ENCODE measurements at places on chromosomes 4 and X.

- DNase-seq: no peak
Observed at GRCh38 chrX:123906557-123907316, 46.9 kb downstream of the XIAP start.

DNA sequence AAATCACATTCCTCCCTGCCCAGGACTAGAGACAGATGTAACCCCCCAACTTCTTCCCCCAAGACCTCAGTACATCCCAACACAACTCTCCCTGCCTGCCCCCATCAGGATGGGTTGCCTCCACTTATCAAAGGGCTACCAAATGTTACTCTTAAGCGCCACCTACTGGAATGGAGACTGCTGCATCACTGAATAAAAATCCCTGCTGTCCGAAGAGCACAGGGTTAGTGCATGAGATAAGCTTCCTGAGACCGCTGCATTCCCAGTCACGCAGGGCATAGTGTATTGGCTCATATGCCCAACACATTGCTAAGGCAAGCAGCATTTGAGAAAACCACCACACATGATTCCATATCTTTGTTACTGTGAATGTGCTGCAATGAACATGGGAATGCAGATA lies 544.5 kb downstream of the PPP4R3C start:
- DNase-seq: no peak

GRCh38 chr4:48570646-48571220 lies 80.7 kb downstream of the ZAR1 start:
- DNase-seq: no peak

DNA sequence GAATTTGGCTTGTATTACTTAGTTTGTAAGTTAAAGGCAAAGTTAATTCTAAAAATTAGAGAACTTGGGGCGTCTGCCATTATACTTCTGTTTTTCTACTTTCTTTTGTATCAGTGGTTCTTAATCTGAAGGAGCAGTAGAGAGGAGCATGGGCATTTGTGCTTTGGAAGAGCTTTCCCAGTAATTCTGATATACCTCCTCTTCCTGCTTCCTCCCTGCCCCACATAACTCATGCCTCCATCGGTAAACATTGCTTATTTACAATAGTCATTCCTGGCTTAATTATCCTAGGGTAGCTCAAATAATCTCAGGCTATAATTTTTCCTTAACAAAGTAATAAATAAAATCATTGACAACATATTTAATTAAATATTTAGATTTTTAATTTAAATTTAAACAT lies 37.1 kb upstream of the SPARCL1 start:
- no peak for DNase-seq

DNA sequence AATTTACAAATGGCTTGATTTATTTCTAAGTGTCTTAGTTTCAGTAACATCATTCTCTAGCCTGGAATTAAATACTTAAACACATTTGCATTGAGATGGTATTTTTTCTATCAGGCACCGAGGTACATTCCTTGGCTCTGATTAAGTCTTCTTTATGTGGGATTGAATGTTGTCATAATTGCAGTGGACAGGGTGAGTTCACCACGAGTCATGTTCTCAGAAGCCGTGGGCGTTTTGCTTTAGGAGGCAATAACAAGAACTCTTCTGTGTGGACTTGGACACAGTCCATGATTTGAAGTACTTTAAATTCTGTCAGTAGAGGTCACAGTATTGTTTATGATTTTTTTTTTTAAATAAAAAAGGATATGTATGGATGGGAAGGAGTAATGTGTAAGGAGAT lies 57.1 kb upstream of the EFHC2 start:
- peak; percentile 39 for DNase-seq

- DNase-seq: no peak
Observed at GRCh38 chr4:6910340-6910959, 824 bp downstream of the TBC1D14 start.

GRCh38 chr4:174696657-174697056 lies 132.4 kb downstream of the GLRA3 start:
- DNase-seq: no peak

Measured in activated naive CD8-positive, alpha-beta T cell treated with anti-CD3 and anti-CD28 coated beads, Interleukin-2, amount 50 U/mL, for 24 hours (primary cell).